ENCODE measurements at places on chromosomes 6 and 20.
A peak's percentile ranks its signal among the peaks of the same experiment; 100 is the strongest.

GRCh38 chr20:14726591-14726990 lies 389.2 kb upstream of the FLRT3 start:
- no peak overlapping the region for H3K4me3 ChIP-seq
- no peak overlapping the region for H3K27ac ChIP-seq
- H3K27me3 ChIP-seq: no peaks in the 10 kb centered on the region
- no peak for DNase-seq

DNA sequence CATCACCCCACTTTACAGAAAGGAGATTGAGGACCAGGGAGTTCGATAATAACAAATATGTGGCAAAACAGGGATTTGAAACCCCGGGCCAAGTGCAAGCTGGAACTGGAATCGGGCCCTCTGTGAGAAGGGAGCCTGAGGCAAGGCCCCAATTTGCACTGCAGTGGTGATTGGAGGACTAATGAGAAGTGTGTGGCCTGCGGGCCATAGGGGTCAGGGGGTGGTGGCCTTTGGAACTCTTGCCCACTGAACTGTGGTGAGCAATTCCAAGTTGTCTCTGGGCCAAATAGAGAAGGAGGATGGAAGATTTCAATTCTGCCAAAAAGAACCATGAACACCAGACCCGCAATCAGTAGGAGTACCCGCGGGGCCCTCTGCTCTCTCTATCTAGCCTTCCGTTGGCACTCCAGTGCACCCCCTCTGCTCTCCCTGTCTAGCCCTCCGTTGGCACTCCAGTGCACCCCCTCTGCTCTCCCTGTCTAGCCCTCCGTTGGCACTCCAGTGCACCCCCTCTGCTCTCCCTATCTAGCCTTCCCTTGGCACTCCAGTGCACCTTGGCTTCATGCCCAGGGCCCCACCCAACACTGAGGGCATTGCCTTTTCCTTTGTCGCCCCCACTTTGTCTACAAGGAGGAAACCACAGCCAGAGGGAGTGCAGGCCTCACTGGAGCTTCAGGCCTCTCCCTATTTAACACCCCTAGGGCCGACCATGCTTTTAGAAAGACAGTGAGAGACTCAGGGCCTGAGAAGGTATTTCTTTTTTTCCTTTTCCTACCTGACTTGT lies 6.0 kb upstream of the PTPRA start:
- H3K36me3 ChIP-seq: no peaks in the 10 kb centered on the region
- no peaks in the 10 kb centered on the region for H3K27me3 ChIP-seq
- no peak overlapping the region for H3K27ac ChIP-seq
- H3K4me1 ChIP-seq: peaks cover 10% of the 10 kb centered on the region
- no peak for DNase-seq

DNA sequence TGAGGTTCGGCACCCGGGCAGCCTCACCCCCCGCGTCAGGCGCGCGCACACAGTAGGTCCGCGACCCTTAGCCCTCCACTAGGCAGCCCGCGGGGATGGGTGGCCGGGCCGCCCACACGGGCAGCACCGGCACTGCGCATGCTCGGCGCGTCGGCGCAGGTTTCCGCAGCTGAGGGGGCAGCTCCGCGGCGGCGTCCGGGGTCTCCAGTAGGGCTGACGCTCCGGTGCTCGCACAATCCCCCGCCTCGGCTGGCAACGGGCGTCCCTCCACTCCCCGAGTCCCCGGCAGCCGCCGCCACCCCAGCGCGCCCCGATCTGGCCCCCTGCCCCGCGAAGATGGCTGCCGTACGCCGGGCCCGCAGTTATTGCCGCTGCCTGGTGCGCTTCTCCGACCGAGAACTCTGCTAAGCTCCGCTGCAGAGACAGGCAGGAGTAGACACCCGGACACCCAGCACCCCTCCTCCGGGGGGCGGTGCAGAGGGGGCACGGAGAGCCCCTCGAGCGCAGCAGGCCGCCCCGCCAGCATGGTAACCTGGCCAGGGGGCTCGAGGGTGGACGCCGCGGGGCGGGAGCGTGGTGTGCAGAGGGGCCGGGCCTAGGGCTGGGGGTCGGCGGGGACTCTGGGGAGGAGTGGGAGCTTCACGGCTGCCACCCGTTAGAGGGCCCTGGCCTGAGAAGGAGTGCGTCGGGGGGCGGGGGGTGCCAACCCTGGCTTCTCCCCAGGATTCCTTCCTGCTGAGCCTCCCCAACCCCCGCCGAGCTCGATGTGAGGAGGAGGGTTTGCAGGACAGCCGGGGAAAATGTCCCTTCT lies at the start of gene FBXO9:
Gene FBXO9, plus strand, starts transcription at position 139 of the 811 bp plus-strand sequence. Its CDS starts 386 bp downstream, at position 525.
- no peaks in the 10 kb centered on the region for H3K36me3 ChIP-seq
- H3K4me3 ChIP-seq: peak within 1 kb of the TSS; percentile 77
- H3K27me3 ChIP-seq: no peaks in the 10 kb centered on the region
- H3K27ac ChIP-seq: peak within 1 kb of the TSS; percentile 56
- H3K4me1 ChIP-seq: no peaks in the 10 kb centered on the region

DNA sequence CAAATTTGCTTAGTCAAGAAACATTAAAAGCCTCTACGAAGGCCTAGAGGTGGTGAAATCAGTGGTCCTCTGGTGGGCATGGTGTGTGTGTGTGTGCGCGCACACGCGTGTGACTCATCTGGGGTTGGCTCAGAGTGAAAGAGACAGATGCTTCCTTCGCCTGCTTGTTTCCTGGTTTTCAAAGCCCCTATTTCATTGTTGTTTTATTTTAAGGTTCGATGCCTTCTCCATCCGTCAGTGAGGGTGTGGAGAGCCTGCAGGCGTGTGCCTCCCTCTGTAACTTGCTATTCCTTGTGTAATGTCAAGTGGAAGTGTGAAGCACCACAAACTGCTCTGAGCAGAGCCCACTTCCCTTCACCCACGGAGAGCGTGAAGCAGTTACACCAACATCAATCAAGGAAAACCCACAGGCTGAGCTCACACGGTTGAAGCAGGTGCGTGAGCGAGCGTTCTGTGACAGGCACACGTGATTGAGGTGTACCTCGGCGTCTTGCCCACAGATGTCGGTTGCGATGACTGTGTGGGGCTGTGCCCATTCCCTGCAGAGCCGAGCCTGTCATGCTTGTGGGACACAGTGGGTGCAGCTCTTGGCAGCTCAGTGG lies 233.9 kb downstream of the PRL start:
- no peak overlapping the region for H3K27ac ChIP-seq
- no peaks in the 10 kb centered on the region for H3K27me3 ChIP-seq
- DNase-seq: no peak
- no peaks in the 10 kb centered on the region for H3K36me3 ChIP-seq
- no peaks in the 10 kb centered on the region for H3K4me1 ChIP-seq

GRCh38 chr20:6142348-6142993 lies 19.6 kb upstream of the FERMT1 start:
- 0 out of 2 replicates have a peak, but pooled peaks cover under 1% of the 10 kb centered on the region for H3K27me3 ChIP-seq
- H3K4me3 ChIP-seq: no peak overlapping the region
- no peaks in the 10 kb centered on the region for H3K36me3 ChIP-seq
- peak; percentile 35 for DNase-seq

- H3K4me1 ChIP-seq: no peaks in the 10 kb centered on the region
- no peaks in the 10 kb centered on the region for H3K27me3 ChIP-seq
These were observed 97.4 kb upstream of the SPTLC3 start for GRCh38 chr20:12911372-12911771.

- no peaks in the 10 kb centered on the region for H3K36me3 ChIP-seq
- H3K4me3 ChIP-seq: no peak overlapping the region
- no peak for DNase-seq
These were observed 419.2 kb upstream of the MMS22L start for GRCh38 chr6:97702248-97702647.

DNA sequence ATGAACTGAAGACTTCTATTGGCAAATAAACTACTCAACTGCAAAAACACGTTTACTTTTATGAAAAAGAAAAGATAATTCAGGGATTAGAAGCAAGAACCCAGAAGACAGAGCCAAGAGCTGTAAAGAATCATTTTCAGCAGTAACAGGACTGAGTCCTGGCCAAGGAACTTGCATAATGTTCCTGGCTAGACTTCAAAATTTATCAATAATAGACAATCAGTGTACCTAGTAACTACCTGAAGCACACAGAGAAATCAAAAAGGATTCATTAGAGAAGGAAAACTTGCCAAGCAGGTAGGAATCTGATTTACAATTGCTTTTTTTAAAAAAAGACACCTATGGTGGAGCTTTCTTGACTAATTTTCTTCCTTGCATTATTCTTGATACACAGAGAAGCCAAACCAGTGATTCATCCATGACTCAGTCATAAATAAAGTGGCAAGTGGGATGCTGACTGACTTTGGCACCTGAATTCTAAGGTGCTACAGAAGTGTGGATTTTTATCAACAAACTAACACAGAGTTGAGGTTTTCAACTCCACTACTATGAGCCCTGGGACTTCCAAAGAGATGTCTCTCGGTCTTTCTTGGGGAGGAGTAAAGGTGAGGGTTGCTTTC lies 281.3 kb downstream of the BMP7 start:
- no peak overlapping the region for H3K27ac ChIP-seq
- H3K4me3 ChIP-seq: no peak overlapping the region
- H3K27me3 ChIP-seq: peaks cover 5% of the 10 kb centered on the region

GRCh38 chr6:13932785-13933184 lies 8.0 kb downstream of the RNF182 start:
- H3K27me3 ChIP-seq: no peaks in the 10 kb centered on the region
- H3K36me3 ChIP-seq: no peaks in the 10 kb centered on the region
- no peak overlapping the region for H3K27ac ChIP-seq

GRCh38 chr6:49003348-49003747 lies 459.7 kb downstream of the MMUT start:
- no peaks in the 10 kb centered on the region for H3K36me3 ChIP-seq
- H3K4me1 ChIP-seq: no peaks in the 10 kb centered on the region
- H3K27ac ChIP-seq: no peak overlapping the region
- H3K27me3 ChIP-seq: no peaks in the 10 kb centered on the region

- no peak for DNase-seq
- no peaks in the 10 kb centered on the region for H3K4me1 ChIP-seq
- no peaks in the 10 kb centered on the region for H3K27me3 ChIP-seq
- no peak overlapping the region for H3K4me3 ChIP-seq
- peaks cover 88% of the 10 kb centered on the region for H3K36me3 ChIP-seq
These were observed 64.5 kb upstream of the SLC22A1 start for GRCh38 chr6:160057080-160057479.

DNA sequence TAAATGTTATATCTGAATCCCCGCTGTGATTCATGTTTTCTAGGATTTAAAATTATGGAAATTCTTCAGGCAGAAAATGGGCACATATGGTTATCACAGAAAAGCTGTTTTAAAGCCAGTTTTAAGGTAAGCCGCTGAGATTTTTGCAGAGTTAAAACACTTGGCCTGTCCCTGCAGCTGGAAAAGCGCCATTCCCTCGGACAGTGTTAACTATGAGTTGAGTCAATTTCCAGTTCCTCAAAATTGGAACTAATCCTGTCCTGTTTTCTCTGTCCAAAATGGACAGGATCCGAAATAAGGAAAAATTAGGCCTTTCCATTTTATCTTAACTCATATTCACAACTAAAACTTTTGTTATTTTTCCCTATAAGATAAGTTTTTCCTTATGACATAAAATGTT lies 225.2 kb downstream of the SAMD5 start:
- H3K27me3 ChIP-seq: no peaks in the 10 kb centered on the region
- H3K4me1 ChIP-seq: peaks cover 3% of the 10 kb centered on the region
- no peak for DNase-seq
- no peak overlapping the region for H3K27ac ChIP-seq
- H3K4me3 ChIP-seq: no peak overlapping the region
- H3K36me3 ChIP-seq: no peaks in the 10 kb centered on the region

DNA sequence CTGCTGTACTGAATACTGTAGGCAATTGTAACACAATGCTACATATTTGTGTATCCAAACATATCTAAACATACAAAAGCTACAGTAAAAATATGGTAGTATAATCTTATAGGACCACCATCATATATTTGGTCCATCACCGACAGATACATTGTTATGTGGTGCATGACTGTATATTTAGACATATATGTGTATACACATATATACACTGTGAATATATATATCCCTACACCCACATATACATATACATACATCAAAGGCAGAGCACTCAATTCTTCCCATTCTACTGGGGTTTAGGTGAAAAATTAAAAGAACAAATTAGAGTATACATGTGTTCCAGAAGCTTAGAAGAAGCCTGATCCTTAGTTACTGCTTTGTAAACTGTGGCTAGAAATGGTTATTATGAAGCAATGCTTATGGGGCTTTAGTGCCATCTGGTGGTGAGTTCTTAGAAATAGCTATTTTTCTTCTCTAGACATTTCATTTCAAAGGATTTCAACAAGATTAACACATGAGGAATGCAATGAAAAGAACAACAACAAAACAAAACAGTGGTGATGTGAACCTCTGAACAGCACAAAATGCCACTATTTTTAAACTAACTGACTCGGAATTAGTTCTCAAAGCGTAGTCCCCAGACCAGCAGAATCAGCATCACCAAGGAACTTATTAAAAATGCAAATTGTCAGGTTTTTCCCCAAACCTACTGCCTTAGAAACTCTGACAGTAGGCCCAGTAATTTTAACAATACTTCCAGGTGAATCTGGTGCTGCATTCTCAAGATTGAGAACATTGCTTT lies 38.0 kb downstream of the PKHD1 start:
- peaks cover 16% of the 10 kb centered on the region for H3K4me1 ChIP-seq
- DNase-seq: peak; percentile 14
- H3K4me3 ChIP-seq: no peak overlapping the region
- no peaks in the 10 kb centered on the region for H3K36me3 ChIP-seq
- H3K27me3 ChIP-seq: no peaks in the 10 kb centered on the region
- H3K27ac ChIP-seq: no peak overlapping the region

GRCh38 chr6:119346450-119346849 lies 3.1 kb downstream of the MAN1A1 start:
- H3K4me3 ChIP-seq: no peak overlapping the region
- H3K36me3 ChIP-seq: no peaks in the 10 kb centered on the region
- H3K27ac ChIP-seq: no peak overlapping the region
- no peaks in the 10 kb centered on the region for H3K27me3 ChIP-seq
- no peak for DNase-seq

DNA sequence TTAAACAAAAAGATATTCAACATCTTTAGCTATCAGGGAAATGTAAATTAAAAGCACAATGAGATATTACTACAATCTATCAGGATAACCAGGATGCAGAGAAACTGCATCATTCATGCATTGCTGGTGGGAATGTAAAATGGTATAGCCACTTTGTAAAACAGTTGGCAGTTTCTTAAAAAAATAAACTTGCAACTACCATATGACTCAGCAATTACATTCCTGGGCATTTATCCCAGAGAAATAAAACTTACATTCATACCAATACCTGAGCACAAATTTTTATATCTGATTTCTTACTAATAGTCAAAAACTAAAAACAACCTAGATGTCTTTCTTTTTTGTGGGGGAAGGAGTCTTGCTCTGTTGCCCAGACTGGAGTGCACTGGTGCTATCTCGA lies 190.3 kb upstream of the TAB2 start:
- no peaks in the 10 kb centered on the region for H3K4me1 ChIP-seq
- H3K27ac ChIP-seq: no peak overlapping the region
- DNase-seq: no peak
- no peak overlapping the region for H3K4me3 ChIP-seq
- no peaks in the 10 kb centered on the region for H3K36me3 ChIP-seq

- no peaks in the 10 kb centered on the region for H3K27me3 ChIP-seq
- peaks cover 13% of the 10 kb centered on the region for H3K4me1 ChIP-seq
- no peaks in the 10 kb centered on the region for H3K36me3 ChIP-seq
- H3K27ac ChIP-seq: no peak overlapping the region
- no peak overlapping the region for H3K4me3 ChIP-seq
These were observed 282.7 kb downstream of the PLCB1 start for GRCh38 chr20:8414586-8415274.

All from SJCRH30 (cell line).